ENCODE measurements at places on chromosomes 12 and 14.

DNA sequence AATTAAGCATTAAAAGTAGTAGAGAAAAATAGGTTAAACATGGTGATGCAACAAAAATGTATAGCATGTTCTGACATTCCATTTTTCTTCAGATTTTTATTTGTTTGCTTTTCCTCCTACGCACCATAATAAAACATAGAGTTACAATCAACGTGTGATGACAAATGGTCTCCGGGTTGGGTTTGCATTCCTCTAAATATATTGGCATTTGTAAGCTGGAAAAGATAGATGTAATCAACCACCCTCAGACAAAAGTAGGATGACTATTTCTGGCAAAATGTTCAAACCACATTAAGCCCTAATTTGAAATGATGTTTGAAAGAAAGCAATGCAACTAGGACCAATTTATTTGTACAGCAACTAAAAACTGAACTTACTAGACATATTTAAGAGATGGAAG is 58.4 kb downstream of the SLC25A21 start:
- no peak for DNase-seq

DNA sequence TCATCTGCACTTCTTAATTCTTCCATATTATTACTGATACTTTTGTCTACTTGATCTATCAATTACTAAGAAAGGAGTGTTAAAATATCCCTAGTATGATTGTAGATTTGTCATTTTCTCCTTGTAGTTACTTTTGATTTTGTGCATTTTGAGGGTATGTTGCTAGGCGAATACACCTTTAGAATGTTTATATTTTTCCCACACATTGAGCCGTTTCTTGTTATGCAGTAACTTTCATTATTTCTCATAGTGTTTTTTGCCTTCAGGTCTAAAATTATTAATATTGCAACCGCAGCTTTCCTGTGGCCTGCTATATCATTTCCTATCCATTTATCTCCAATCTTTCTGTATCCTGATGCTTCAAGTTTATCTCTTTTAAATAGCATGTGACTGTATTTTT is 44.6 kb upstream of the C12orf42 start:
- no peak for DNase-seq

DNA sequence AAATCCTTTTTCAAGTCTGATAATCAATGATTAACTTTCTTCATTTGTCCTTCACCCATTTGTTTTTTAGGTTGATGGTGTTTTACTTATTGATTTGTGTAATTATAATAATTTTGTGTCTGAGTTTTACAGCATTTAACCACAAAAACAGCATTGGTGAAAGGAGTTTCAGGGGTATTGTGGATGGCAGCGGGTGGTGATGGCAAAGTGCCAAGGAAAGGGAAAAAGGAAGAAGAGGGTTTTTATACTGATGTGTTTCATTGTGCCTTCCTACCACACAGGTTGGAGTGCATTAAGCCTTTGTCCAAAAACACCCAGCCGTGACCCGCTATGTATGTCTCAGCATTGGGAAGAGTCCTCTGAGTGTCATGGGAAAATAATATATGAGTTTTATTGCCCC is 150.3 kb downstream of the DAD1 start:
- DNase-seq: no peak

DNA sequence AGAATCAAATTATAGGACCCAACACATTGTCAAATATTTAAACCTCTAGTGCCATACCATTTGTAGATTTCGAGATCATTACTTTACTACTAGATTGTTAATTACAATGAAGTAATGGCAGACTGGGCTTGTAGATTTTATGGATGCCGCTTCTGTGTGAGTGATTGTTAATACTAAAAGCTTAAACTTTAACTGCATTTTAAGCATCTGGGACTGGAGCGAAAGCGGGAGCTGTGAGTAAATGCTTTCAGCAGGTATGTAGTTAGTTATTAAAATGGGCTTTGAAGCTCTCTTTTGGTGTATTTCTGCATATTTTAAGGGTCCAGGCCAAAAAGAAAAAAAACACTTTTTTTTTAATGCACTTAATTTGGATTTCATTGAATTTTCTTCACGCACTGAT is 519.3 kb downstream of the MED13L start:
- no peak for DNase-seq

DNA sequence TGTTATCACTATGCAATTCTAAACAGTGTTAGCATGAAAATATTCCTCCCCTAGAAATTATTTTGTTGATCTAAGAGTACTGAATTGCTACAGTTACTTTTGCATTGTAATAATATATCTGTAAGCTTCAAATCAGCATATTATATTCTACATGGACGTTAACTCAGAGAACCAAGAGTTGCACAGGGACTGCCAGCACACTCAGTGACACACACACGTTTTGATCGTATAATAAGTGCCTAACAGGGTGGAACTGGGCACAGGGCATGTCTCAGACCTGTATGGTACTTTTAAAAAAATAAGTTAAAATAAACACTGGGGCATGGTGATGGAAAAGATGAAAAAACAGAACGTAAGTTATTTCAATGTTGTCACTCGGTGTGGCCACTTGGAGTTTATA is 451.6 kb downstream of the RGS6 start:
- DNase-seq: no peak

DNA sequence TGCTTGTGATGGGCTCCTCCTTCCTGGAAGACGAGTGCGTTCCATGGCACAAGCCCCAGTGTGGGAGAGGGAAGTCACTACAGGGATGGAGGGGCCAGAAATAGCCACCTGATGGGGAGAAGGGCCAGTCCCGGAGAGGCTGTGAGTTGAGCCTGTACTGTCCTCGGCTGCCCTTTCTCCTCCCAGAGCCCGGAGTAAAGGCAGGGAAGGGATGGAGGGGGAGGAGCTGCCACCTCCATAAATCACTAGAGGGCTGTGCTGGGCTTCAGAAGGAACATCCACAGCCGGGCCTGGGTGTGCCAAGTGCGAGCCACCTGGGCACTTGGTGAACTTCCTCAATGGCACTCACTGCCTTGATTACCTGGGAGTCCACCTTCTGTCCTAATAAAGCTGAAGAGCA is 110.1 kb downstream of the RBM19 start:
- no peak for DNase-seq

DNA sequence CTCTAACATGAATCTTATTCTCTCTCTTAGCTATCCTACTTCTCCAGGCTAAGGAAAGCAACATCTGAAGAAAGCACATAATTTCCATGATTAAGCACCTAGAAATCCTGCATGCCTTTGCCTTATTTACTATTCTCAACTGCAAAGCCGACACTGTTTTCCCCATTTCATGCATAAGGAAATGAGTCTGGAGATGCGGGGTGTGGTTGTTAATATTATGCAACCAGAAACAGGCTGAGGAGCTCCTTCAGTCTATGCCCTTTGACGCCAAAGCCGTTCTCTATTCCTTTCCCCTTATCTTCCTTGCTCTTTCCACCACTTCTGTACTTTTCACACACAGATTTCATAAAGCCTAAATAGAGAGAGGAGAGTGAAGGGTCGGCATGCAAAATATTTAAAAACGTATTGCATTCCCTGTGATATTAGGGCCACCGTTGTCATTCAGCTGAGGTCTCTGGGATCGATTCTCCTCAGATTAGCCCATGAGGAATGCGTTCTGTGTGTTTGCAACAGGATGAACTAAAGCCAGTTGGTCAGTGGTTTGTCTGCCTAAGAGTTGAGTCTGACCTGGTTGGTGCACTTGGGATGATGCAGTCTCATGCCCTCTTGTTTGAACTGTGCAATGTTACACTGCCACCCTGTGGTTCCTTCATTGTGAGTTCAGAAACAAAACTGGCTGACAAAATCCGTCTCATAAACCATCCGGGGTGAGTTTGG is 53.1 kb upstream of the PLEKHG7 start:
- DNase-seq: peak; percentile 88

DNA sequence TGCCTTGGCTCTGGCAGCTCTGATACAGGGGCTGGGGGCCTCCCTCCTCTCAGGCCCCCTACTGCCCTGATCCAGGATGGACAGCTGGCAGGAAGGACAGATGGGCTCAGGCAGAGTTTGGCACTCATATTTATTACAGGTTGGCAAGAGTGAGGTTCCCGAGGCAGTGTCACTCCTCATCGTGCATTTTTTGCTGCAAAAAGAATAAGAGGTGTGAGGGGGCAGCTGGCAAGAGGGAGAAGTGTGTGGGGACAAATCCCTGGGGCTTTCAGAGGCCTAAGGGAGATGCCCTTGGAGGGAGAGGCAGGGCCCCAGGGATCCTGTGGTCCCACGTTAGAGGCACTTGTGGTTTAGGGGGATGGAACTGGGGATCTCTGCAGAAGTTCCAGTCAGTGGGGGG is 5.0 kb downstream of the CMTM5 start:
- DNase-seq: peak; percentile 41

- DNase-seq: no peak
These were observed 59.8 kb downstream of the FOS start for GRCh38 chr14:75338398-75338797.

DNA sequence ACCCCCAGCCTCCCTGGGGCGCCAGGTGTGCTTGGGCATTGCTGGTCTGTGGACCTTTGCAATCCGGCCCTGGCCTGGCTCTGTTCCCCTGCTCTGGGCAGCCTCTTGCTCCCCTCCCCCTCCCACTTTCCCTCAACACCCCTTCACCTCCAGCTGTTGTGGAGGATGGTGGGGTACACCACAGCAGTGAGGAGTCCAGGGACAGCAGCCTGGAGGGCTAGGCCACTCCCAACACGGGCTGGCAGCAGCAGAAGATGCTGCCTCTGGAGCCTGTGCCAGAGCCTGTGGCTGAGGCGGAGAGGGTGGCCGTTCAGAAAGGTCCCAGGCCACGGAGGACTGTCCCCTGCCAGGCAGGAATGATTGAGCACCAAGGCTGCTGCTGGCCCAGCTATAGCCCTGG is 7.6 kb downstream of the ZBTB42 start:
- DNase-seq: no peak

- DNase-seq: no peak
These were observed 218.8 kb downstream of the LRIG3 start for GRCh38 chr12:58701536-58701935.

GRCh38 chr12:120651821-120652220 is 11.4 kb downstream of the CABP1 start:
- DNase-seq: no peak

GRCh38 chr12:48192861-48193260 is 9.4 kb downstream of the CCDC184 start:
- DNase-seq: no peak

DNA sequence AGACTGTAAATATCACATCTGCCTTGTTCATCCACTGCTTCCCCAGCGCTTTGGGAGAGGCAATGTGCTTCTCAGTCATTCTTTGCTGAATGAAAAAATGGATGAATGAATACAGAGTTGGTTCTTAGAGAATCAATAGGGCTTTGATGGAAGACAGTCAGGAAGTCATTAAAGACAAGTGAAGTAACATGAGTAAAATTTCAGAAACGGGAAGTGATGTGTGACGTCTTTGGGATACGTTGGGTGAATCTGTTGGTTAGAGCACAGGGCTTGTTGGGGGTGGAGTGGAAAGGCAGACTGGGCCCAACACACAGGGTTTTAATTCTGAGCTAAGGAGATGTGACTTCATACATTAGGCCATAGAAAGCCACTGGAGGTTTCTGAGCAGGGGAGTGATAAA is 39.0 kb upstream of the NRXN3 start:
- peak; percentile 52 for DNase-seq

DNA sequence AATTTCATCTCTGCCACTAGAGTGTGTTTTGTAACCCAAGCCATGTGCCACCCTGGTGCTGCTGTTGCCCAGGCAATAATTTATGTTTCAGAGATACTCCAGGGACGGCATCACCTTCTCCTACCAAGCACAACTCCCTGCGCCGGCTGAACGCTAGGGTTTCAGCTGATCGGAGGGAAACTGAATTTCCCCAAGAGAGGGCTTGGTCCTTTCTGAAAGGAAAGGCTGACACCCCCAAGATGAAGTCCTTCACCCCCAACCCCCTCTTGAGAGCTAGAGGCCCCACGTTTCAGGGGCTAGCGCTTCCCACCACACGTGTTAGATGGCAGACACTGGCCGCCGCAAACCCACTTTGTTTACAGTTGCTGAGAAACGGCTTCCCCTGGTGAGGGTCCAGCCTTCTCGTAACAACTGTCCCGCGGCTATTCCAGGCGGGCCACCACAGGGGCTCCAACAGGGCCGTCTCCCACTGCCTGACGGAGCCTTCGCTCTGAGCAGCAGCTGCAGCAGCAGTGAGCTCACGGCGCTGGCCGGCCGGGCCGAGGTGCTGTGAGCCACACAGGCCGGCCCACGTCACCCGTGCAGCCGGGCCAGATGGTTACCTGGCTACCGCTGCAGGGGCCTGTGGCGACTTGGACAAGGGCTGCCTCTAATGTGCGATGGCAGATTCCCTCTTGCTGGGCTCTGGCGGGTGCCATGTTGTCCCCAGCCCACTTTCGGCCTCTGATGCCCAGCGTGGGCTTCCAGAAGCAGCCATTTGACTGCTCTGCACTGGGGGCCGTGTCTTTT is 66.4 kb downstream of the TESC start:
- DNase-seq: no peak

- no peak for DNase-seq
These were observed 66.0 kb upstream of the NRXN3 start for GRCh38 chr14:78104160-78104559.

All from NB4 (cell line).